ENCODE measurements at places on chromosomes 6 and 20.

DNA sequence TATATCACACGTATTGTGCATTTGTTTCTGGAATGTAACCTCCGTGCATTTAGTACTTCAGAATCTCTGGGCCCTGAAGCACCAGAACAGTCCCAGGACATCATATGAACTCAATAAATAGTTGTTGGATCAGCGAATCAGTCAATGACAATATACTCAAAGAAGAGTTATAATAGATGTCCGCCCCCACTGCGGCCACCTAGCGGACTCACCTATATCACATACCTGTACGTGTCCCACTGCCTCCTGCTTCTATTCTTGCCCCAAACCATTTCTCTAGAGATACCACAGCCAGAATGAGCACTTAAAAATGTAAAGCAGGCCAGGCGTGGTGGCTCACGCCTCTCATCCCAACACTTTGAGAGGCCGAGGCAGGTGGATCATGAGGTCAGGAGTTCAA lies 73.9 kb downstream of the DCDC2 start:
- peaks cover 2% of the 10 kb centered on the region for H3K27me3 ChIP-seq
- no peak for DNase-seq
- no peak overlapping the region for H3K27ac ChIP-seq
- no peaks in the 10 kb centered on the region for H3K36me3 ChIP-seq
- no peak overlapping the region for H3K4me3 ChIP-seq

DNA sequence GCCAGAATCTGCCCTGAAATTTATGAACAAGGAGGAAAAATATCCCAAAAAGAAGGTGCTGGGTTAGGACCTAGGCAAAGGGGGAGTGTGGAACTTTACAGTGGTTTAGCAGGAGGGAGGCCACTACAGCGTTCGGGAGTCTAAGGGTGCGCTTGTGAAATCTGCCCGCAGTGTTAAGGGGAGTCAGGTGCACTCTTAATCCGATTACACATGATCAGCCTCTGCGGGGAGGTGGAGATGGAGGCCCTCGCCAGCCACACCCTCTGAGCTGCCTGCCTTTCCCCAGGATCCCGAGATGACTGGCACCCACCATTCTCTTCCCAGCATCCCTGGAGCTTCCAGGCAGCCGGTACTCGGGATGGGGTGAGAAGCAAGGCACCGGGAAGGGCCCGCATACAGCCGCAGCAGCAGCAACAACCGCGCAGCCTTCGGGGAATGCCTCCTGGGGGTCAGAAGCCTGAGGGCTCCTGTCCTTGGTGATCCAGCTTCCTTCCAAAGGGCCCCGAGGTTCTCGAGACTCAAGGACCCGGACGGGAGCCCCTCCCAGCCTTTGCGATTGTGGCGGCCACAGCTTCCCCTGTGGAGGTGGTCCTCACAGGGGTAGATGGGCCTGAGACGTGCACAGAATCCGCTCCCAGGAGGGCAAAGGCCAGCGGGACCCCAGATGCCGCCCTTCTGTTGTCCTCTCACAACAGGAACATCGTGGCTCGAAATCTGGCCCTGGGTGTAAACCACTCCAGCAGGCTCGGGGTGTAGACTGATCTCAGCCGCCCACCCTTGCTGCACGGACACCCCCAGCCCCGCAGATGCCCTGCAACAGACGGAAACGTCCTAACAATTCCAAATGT lies 57.3 kb upstream of the CST7 start:
- H3K27ac ChIP-seq = no peak overlapping the region
- no peaks in the 10 kb centered on the region for H3K27me3 ChIP-seq
- H3K36me3 ChIP-seq = no peaks in the 10 kb centered on the region
- no peak overlapping the region for H3K4me3 ChIP-seq
- no peak for DNase-seq

- no peak overlapping the region for H3K27ac ChIP-seq
- no peaks in the 10 kb centered on the region for H3K36me3 ChIP-seq
- no peaks in the 10 kb centered on the region for H3K4me1 ChIP-seq
These were observed 120.8 kb upstream of the CDYL start for GRCh38 chr6:4655196-4656025.

GRCh38 chr6:125887372-125887771 lies 69.2 kb upstream of the HINT3 start:
- DNase-seq = no peak
- peaks cover 8% of the 10 kb centered on the region for H3K36me3 ChIP-seq
- H3K27ac ChIP-seq = no peak overlapping the region
- H3K4me1 ChIP-seq = no peaks in the 10 kb centered on the region
- no peaks in the 10 kb centered on the region for H3K27me3 ChIP-seq
- no peak overlapping the region for H3K4me3 ChIP-seq

GRCh38 chr6:52116605-52116948 lies 29.2 kb upstream of the PKHD1 start:
- no peaks in the 10 kb centered on the region for H3K4me1 ChIP-seq
- DNase-seq = no peak
- H3K27me3 ChIP-seq = no peaks in the 10 kb centered on the region
- no peak overlapping the region for H3K27ac ChIP-seq

DNA sequence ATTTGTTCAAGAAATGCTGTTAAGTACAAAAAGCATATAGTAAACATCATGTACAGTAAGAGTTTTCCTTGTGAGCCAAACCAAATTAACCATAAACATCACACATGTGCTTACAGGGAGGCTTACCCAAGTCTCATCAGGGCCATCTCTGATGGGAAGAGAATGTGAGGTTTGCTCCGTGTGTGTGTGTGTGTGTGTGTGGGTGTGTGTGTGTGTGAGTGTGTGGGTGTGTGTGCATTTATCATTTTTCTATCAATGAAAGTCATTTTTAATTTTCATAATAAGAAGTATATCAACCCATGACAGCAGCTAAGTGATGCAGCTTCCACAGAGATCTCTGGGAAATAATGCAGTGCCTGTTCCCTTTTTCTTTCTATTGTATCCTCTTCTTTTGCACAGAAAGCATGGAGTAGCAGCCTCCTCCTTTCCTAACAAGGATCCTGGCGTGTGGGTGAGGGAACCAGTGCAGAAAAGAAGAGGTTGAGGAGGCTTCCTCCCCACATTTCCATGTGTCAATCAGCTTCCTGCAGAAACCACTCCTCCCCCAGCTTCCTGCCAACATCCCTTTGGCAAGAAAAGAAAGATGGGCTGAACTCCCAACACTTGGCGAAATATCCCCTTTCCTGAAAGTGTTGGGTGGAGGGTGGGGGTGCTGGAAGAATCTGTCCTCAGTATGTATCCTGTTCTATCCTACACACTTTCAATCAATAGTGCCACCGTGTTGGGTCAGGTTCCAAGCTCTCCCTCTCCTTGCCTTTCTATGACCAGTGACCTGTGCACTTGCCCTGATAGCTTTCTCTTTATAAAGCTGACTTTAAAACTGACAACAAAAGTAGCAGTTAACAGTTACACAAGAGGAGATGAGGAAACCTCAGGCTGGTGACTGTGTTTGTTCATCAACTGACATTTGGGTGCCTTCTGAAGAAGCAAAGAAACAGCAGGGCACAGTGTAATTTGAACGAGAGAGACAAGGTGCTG lies 251.8 kb upstream of the CITED2 start:
- H3K4me3 ChIP-seq = no peak overlapping the region
- no peak for DNase-seq
- no peak overlapping the region for H3K27ac ChIP-seq
- no peaks in the 10 kb centered on the region for H3K4me1 ChIP-seq
- H3K27me3 ChIP-seq = no peaks in the 10 kb centered on the region

GRCh38 chr6:131519670-131520436 lies 53.2 kb upstream of the ARG1 start:
- H3K36me3 ChIP-seq = no peaks in the 10 kb centered on the region
- no peak overlapping the region for H3K27ac ChIP-seq
- no peaks in the 10 kb centered on the region for H3K4me1 ChIP-seq
- DNase-seq = peak; percentile 30
- no peaks in the 10 kb centered on the region for H3K27me3 ChIP-seq
- H3K4me3 ChIP-seq = no peak overlapping the region

DNA sequence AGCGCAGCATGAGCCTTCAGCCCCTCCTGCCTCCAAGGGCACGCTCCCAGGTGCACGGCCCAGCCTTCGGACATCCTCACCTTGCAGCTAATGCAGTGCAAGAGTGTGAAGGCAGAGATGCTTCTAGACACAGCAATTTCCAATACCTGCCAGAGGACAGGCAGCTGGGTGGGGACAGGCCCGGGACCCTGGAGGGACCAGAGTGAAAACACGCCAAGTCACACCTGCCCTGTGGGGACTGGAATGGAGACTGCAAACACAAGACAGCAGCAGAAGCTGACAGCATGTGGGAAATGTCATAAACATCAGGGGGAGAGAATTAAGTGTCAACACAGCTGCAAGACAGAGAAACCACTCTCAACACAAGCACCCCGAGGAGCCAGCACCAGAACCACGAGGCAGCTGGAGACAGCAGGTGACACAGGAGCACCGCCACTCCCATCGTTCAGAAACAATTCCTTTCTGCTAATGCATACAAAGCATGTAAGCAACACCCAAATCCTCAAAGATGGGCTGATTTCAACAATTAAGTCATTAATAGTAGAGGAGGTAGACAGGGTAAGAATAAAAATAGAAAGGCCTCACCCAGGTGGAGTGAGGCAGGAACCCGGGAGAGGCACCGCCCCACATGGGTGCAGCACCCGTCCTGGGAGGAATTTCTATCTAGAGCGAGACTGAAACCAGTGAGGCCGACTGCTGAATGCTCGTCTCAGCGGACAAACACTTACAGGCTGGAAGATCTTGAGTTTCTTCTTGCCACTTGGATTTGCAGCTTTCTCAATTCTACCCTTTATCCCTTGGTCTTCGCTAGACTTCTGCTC lies 17.1 kb downstream of the DIDO1 start:
- no peak overlapping the region for H3K4me3 ChIP-seq
- peaks cover 54% of the 10 kb centered on the region for H3K36me3 ChIP-seq
- H3K4me1 ChIP-seq = peaks cover 8% of the 10 kb centered on the region
- DNase-seq = no peak
- H3K27me3 ChIP-seq = no peaks in the 10 kb centered on the region

- no peak for DNase-seq
- no peak overlapping the region for H3K4me3 ChIP-seq
- H3K27me3 ChIP-seq = peaks cover 30% of the 10 kb centered on the region
- H3K36me3 ChIP-seq = no peaks in the 10 kb centered on the region
- H3K27ac ChIP-seq = no peak overlapping the region
- no peaks in the 10 kb centered on the region for H3K4me1 ChIP-seq
These were observed 13.4 kb upstream of the CTNNBL1 start for GRCh38 chr20:37680420-37680819.

DNA sequence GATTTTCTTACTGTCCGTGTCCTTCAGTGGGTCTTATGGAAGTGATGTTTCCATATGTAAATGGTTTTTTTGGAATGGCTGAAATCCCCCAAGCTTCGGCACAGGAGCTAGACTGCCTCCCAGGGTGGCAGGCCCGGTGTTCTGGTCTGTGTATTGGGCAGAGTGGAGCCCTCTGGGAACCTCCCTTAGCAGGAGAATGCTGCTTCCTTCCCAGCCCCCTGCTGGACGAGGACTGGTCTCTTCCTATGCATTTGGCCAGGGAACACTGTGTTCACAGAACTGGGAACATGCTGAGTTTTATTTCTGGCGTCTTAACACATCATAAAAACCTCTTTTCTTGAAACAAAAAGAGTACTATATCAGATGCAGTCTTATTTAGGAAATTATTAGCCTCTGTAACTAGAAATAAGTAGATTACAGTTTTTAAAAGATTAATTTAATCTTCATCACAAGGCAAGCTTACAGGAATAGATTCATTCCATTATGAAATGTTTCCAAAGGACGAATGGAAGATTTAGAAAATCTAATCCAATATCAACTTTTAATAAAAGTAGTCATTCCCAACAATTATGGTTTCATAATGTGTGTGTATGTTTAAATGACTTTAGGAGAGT lies 56.6 kb downstream of the SYTL3 start:
- H3K4me1 ChIP-seq = peaks cover 16% of the 10 kb centered on the region
- no peak overlapping the region for H3K27ac ChIP-seq
- peak; percentile 23 for DNase-seq
- H3K4me3 ChIP-seq = no peak overlapping the region
- no peaks in the 10 kb centered on the region for H3K27me3 ChIP-seq

GRCh38 chr6:25439368-25439767 lies 160.2 kb downstream of the CARMIL1 start:
- H3K36me3 ChIP-seq = no peaks in the 10 kb centered on the region
- DNase-seq = no peak
- no peaks in the 10 kb centered on the region for H3K27me3 ChIP-seq
- H3K4me1 ChIP-seq = no peaks in the 10 kb centered on the region
- H3K27ac ChIP-seq = no peak overlapping the region
- no peak overlapping the region for H3K4me3 ChIP-seq

DNA sequence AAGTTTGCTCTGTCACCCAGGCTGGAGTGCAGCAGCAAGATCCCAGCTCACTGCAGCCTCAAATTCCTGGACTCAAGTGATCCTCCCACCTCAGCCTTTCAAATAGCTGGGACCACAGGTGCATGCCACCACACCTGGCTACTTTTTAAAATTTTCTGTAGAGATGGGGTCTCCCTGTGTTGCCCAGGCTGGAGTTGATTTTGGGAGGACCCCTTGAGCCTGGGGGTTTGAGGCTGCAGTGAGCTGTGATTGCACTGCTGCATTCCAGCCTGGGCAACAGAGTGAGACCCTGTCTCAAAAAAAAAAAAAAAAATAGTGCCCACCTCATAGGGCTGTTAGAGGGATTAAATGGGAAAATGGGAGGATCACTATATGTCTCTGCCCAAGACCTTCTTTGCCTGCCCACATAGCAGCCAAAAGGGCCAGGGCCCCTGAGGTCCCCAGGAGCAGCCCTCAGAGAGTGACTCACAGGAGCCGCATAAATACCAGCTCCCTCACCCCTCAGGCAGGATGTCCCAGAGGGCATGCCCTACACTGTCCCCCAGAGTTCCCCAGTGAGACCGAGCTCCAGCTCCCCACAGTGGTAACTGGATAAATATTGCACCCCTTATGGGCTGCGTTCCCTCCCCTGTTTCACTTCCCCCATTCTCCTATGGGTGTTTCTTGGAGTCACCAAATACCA lies 11.7 kb upstream of the MDGA1 start:
- no peaks in the 10 kb centered on the region for H3K36me3 ChIP-seq
- H3K27ac ChIP-seq = no peak overlapping the region
- peaks cover 17% of the 10 kb centered on the region for H3K4me1 ChIP-seq
- DNase-seq = no peak
- H3K27me3 ChIP-seq = no peaks in the 10 kb centered on the region
- H3K4me3 ChIP-seq = no peak overlapping the region

GRCh38 chr20:43506238-43506637 lies 1.3 kb upstream of the L3MBTL1 start:
- H3K27me3 ChIP-seq = peaks cover 25% of the 10 kb centered on the region
- no peak for DNase-seq
- no peaks in the 10 kb centered on the region for H3K36me3 ChIP-seq
- H3K4me3 ChIP-seq = no peak overlapping the region
- H3K27ac ChIP-seq = no peak overlapping the region

All from astrocyte (in vitro differentiated cells and primary cell).